Activated CD4-positive, alpha-beta T cell treated with anti-CD3 and anti-CD28 coated beads, Interleukin-2, amount 50 U/mL, for 24 hours (primary cell): ENCODE measurements at places on chromosomes 7 and 10.

- no peak for DNase-seq
These were observed 182.8 kb downstream of the SEC23IP start for GRCh38 chr10:120075349-120075748.

DNA sequence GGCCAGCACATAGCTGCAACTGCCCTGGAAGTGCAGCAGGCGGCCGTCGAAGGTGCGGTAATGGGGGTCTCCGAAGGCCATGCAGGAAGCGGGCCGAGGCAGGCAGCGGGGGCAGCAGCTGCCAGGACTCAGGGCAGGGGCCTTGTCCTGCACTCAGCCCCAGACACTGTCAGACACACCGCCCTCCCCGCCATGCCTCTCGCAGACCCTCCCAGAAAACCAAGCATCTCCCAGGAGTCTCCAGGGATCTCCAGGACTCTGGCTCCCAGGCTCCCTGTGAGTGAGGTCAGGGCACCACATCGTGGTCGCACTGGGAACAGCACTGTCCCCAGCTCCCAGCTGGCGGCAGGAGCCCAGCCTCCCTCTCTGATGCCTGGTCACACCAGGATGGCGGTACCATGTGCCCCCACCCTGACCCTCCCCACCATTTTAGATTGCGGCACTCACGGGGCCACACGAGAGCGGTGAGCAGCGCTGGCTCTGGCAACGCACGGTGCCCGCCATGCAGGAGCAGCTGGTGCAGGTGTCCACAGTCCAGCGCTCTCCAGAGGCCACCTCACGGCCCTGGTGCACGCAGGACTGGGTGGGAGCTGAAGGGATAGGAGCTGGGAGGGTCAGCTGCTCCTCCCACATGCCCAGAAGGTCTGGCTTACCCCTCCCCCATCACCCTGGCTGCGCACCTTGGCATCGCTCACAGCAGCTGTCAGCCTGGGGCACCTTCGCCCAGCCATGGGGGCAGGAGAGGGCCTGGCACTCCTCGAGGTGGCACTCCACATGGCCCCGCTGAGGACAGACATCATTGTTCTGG is 17.5 kb downstream of the ATP6V1F start:
- no peak for DNase-seq

- DNase-seq: no peak
These were observed 39.4 kb downstream of the CCDC71L start for GRCh38 chr7:106621393-106622132.

DNA sequence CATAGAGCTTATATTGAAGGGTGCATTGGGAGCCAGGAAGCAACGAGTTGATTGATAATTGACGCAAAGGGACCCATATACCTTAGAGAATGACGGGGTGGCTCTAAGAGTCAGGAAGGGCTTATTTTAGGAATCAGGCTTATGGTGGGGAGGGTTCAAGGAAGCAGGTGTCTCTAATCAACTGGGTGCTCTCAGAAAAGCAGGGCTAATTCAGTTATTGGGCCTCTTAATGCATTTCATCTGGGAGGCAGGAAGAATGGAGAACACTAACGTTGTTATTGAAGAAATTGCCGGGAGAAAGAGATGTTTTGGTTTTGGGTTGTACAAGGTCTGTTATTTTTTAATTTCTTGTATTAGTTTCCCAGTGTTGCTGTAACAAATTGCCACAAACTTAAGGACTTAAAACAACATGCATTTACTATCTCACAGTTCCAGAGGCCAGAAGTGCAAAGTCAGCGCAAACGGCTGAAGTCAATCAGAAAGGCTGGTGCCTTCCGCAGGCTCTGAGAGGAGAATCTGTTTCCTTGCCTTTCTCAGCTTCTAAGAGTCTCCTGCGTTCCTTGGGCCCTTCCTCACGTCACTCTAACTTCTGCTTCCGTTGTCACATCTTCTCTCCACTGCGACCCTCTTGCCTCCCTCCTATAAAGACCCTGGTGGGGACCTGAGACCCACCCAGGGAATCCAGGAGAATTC is 328.4 kb upstream of the C7orf33 start:
- DNase-seq: no peak

- no peak for DNase-seq
These were observed 173.0 kb upstream of the NEBL start for GRCh38 chr10:21069929-21070700.

DNA sequence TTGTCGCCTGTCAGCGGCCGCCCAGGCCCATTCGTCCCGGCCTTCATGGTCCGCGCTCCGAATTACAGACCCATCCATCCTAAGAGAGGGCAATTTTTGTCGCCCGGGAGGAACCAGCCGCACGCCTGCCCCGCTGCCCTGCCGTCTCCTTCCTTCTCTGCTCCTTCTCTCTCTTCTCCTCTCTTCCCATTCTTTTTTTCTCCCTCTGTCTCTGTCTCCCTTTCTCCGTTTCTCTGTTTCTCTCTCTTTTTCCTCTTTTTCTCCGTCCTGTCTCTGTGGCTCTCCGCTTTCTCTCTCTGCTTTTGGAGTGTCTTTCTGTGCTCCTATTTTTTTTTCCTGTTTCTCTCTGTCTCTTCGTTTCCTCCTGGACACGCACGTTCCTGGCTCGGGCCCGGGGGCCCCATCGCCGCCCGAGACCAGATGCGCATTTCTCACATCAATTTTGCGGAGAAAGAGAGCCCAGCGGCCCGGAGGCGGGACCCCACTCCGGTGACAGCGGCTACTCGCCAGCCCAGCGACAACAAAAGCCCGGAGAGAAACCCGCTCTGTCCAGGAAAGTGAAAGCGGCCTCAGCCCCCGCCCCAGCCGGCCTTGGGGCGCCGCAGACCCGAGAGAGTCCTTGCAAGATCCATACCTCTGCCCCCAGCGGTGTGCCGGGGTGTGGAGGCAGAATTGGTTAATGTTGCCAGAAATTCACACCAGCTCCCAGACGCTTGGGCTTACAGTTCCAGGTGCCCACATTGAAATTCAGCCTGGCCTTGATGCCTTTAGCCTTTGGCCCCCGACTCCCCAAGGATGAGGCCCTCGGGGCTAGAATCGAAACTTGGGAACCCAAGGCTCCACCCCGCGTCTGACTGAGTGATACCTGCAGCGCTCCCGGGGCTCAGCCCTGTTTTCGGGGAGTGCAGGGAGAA is 4.1 kb downstream of the LBX1 start:
- DNase-seq: no peak

- DNase-seq: no peak
These were observed 2.2 kb upstream of the WAC start for GRCh38 chr10:28530751-28531150.

DNA sequence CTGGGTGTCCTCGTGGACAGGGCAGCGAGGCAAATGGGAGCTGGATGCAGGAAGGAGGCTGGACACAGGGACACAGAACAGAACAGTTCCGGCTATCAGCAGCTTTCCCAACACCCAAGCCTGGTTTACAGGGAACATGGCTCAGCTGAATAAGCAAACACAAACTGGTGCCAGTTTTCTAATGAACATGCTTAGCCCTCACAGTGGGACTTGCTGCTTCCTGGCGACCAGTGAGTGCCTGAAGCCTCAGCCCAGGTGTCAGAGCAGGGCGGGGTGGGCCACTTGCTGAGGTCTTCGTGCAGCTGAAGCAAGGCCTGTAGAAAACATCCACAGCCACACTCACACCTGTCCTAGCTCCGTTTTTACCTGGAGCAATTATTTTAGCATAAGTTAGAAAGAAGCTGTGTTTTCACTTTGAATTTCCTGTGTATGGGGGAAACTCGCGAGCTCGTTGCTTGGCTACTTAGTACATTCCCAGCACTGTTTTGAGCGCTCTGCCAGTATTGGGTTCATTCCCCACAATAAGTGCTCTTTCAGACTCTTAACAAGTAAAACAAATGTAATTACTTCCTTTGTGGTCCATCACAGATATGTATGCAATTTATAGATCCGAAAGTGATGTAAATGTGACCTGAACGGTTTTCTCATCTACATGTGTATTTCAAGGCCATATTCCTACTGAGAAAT is 261.2 kb upstream of the SHH start:
- no peak for DNase-seq

- no peak for DNase-seq
These were observed 124.9 kb downstream of the CYP26A1 start for GRCh38 chr10:93198401-93199131.

DNA sequence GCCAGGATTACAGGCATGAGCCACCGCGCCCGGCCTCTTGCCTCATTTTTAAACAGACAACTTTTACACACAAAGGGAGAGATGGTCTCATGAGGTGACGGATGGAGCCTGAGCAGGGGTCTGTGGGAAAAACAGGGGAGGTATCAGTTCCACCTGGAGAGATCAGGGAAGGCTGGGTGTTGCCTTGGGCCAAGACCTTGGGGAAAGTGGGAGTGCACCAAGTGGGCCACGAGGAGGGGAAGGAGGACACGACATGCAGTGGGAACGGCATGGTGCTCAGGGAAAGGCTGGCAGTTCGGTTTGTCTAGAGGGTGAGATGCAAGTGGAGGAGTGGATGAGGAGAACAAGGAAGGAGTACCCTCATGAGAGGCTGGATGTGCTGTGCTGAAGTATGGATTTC is 8.9 kb upstream of the ZNF777 start:
- DNase-seq: no peak

DNA sequence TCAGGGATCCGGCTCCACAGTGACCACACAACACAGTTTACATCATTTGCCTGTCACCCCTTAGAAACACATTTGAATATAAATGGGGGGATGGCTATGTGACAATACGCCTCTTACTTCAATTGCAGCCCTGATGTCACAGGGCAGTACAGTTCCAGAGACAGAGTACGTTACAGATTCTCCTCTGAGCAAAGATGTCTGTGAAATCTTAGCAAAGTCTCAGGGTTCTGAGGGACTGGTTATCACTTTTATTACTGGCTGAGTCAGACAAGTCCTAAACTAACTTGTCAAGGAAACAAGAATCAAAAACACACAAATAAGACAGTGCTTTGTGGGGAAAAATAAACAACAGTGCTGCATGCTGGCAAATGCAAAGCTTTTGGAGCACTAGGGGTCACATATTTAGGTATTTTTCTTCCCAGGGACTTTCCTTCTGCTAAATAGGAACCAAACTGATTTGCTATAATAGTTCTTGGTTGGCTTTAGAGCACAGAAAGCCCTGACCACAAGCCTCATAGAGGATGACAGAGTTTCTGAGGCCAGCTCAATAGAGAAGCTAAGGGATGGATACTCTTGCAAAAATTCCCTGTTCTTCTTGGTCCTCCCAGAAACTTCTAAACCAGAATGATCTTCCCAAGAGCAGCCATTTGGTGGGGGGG is 501.6 kb downstream of the GRID1 start:
- no peak for DNase-seq

GRCh38 chr10:79378647-79379511 is 31.6 kb downstream of the PPIF start:
- DNase-seq: no peak

GRCh38 chr10:27742195-27743011 is 3.2 kb downstream of the MKX start:
- peak; percentile 76 for DNase-seq

- no peak for DNase-seq
These were observed 8.7 kb downstream of the ACTR1A start for GRCh38 chr10:102493771-102494170.

DNA sequence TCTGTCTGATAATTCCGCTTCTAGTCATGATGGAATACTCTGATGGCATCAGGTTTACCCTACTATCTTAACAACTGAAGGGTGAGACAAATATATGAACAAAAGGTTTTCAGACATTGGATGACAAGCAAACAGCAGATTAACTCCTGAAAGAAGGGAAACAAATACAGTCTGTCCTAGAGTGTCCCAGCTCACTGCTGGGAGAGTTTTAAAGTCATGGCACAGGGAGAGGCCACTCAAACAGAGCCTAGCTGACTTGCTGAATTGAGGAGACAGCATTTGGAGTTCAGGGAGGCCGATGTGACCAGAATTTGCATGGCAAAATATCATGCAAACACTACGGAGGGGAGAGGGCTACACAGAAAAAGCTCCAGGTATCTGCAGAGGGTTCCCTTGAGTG is 73.1 kb downstream of the MDH2 start:
- no peak for DNase-seq

GRCh38 chr10:88879534-88880281 is at the start of gene STAMBPL1:
Gene STAMBPL1 (plus strand): TSS chr10:88880245. CDS start chr10:88901709, 21,464 bp downstream.
- DNase-seq: no peak

DNA sequence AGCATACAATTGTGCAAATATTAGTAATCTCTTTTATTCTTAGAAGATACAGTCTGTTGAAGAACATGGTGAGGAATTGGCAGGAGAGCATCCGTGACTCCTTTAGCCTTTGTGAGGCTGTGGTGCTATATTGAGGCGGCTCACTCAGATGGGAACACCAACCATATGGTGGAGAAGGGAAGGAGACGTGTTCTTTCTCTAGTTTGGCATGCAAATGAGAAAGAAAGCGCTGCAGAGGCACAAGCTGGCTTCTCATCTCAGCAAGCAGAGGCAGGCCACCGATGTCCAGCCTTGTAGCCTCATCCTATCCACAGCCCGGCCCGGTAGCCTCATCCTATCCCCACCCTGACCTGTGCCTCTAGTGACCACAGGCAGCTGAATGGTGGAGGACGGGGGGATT is 288.3 kb downstream of the CAMK1D start:
- no peak for DNase-seq

DNA sequence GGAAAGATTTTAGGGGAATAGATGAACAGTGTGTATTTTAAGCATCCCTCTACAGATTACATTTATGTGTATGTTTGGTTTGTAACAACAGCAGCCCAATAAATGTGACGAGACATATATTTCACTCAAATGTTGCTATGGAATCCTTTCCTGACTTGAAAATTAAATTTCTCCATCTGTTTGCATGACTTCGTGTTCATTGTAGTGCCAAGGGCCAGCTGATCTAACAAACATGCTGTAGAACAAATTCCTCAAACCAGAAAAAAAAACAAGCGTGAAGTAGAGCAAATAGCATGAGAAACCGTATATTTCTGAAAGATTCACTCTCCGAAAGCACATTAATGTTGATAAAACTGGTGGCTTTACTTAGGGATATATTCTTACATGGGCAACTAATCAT is 87.8 kb downstream of the NRCAM start:
- DNase-seq: no peak

- no peak for DNase-seq
These were observed 238.8 kb downstream of the BAMBI start for GRCh38 chr10:28915989-28916588.

GRCh38 chr7:41847606-41848005 is 144.7 kb upstream of the INHBA start:
- DNase-seq: no peak

GRCh38 chr10:33422471-33423153 is 88.1 kb upstream of the NRP1 start:
- DNase-seq: no peak

- DNase-seq: no peak
These were observed 103.2 kb upstream of the CTBP2 start for GRCh38 chr10:125263551-125263950.

DNA sequence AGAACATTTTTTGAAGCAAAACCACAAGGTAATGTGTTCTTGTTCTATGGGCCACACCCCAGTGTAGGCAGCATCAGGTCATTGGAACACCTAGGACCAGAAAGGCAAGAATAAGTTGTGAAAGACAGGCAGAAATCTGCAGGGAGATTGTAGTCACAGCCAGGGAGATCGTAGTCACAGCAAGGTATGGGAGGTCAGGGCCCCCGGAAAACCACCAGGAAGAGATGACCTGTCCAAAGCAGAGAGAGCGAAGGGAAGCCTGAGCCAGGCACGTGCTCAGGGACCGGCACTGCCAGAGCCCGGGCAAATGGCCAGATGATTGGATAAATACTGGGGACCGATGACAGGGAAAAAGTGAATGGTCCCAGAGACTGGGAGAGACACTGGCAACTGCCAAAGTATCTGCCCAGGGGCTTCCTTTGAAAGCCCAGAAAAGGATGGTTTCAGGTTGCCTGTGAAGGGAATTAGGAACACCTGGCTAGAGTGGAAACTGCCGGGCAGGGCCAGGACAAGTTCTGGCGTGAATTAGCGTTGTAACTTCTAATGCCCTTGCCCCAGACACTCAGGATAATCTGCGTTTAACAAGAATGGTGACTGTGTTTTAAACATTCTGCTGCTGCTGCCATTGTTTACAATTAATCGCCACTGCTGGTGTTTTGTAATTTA is 3.9 kb upstream of the NOBOX start:
- DNase-seq: no peak
